Amniotic stem cell (primary cell): ENCODE measurements at places on chromosomes 2 and 18.

GRCh38 chr2:49490710-49491109 is 336.4 kb upstream of the FSHR start:
- DNase-seq, result no peak

DNA sequence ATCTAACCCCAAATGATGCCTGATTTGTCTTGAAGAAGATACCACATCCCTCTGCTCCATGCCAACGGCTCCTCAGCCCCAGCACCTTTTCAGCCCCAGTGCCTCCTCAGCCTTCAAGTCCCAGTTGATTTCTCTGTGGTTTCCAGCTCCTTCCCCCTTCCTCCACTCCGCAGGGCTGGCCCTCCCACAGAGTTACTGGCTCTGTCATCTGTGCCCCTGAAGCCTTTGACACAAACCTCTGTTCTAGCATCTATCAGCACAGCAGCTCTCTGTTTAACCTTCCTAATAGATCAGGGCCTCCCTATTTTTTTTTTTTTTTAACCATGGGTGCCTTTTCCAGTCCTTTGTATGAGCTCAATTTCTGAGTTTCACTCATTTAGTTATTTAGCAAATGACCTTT is 201.3 kb upstream of the CXCR4 start:
- DNase-seq, result no peak

DNA sequence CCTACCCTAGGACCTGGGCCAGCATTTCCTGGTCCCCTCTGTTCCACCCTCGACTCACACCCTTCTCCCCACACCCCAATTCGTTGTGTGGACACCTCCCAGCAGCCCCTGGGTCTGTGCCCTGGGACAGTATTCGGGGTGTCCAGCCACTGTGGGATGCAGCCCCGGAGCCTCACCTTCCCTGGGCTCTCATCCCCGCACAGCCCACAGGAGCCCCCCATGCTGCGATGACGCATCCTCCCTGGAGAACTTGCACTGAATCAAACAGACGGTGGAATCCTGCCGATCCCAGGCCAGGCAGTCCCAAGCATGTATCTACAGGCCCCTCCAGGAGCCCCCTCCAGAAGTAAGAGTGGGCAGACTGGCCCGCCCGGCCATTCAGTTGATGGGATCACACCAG is 9.7 kb downstream of the ITM2C start:
- DNase-seq, result no peak

DNA sequence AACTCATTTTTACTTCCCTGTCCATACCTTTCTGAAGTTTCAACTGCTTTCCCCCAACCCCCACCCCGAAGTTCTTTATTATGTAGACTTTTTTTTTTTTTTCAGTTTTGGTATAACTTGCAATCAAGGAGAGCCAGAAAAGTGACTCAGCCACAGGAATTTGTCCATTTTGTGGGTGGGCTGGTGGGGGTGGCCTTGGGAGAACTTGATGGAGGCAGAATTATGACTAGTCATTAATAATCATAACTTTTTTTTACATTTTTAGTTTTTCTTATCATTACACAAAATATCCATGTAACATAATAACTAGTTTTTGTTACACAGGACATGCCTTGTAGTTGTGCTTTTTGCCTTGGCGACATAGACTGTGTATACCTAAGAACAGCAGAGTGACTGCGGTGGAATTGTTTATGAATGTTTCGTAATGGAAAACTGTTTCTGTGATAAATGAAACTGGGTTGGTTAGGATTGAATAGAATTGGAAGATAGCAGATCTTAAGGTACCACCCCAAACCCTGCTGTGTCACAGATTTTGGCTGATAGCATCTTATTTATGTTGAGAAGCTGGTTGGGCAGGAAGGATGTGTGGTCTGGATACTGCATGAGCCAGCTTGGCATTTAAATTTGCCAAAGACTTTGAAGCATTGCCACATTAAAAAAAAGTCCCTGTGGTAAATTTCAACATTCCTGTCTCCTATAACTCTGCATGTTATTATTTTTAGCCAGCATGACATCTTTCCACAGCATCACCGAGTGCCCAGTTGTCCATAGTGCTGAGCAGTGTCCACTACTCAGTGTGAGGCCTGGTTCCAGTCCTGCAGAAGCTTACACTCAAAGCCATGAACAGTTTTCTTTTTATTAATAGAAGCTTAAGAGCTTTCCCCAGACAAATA is 30.7 kb downstream of the LYPD6B start:
- no peak for DNase-seq

DNA sequence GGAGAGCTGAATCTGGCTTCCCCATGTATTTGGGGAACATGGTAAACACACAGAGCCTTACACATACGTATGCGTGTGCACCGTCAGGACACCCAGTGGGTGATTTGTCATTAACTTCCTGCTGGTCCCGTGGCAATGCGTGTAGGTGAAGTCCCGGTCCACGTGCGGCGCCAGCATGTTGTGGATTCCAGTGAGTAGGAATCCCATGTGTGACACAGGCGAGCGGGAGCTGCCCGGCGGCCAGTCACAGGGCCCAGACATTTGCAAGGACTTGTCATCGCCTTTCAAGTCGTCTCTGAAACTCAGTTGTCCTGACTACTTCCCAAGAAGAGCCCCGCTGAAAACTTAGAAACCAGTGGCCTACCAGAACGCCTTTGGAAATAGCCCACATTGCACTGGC is 102.0 kb downstream of the RNF144A start:
- DNase-seq, result no peak
